ENCODE measurements at places on chromosomes 5 and 9.

DNA sequence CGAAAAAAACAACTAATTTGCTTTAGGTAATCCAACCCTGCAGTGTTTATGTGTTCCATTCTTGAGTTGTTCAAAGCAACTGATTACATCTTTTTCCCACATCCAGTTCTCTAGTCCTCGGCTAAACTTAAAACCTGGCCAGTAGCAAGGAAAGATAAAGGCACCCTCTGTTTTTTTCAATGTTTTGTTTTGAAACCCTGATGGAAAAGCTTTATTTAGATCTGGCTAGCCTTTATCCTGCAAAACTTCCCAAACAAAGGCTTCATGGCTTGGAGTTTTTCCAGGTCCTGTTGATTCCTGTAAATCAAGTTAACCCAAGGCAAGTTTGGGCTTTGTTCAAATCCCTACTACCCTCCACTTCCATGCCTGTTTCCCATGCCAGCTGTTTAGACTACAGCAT, 105.1 kb downstream of the CEMIP2 start:
- DNase-seq, result no peak

GRCh38 chr5:81409896-81410295, 16.0 kb upstream of the ACOT12 start:
- peak; percentile 78 for DNase-seq

DNA sequence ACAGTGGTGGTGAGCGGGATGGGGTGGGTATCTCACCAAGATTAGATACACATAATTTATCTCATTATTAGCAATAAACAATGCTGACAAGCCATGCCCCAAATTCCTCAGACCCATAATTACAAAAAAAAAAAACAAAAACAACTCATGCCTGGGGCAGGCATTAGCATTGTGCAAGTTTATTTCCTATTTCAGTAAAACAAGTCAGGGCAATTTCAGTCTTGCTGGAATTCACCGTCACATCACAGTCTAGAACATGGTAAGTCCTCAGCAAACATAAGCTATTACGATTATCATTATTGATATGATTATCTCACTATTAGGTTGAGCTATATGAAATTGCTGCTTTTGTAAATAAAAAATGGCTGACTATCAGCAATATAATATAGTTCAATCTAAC, 57.5 kb upstream of the GNAQ start:
- DNase-seq, result no peak

DNA sequence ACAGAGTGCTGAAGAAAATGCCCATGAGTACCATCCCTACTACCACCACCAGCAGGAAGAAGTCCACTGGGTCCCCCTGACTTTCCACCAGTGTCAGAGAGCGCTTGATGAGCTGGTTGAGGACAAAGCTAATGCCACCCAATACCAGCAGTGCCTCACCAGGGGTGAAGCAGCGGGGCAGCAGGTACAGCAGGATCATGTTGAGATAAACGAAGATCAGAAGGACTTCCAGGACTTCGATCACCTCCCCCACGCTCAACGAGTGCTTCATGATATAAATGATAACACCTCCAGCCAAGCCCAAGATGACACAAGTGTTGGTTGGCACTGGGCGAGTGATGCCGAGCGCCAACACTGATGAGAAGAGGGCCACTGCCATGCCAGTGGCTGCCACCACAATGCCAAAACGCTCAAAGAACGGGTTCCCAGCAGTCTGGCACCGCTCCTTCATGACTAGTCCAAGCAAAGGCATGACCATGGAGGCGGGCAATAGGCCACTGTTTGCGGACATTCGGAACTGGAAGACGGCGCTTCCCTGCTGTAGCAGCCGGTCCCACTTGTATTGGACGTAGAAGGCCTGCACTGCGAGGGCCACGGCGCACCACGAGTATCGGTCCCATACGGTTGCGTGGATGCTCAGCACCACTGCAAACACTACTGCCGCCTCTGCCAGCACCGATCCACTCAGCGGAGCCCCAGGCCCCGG, 679 bp downstream of the DOLK start:
- DNase-seq, result peak; percentile 23

GRCh38 chr9:37632479-37632878, 18.3 kb upstream of the FRMPD1 start:
- no peak for DNase-seq

DNA sequence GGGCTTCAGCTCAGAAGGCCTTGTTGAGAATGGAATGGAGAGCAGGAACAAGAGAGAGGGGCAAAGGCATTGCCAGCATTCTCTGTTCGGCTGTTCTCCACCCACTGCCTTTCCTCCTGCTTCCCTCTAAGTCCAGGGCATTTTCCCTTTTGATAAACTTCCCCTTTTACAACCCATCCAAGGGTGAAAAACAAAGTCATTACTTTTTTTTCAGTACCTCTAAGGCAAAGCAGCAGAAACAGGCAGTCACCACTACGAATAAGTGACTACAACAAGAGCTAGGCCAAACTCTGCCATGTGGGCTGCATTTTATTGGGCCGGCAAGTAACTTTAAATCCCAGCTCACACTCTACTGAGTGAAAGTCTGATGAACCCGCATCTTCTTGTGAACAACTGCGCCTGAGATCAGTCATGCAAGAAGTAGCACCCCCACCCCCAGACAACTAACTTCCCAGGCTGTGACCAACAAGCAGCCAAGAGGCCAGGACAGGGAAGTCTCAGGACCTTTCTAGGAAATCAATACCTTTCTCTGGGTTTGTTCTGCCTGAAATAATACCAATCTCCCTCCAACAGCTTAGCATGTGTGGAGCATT, 13.1 kb downstream of the IL7R start:
- DNase-seq, result no peak

- no peak for DNase-seq
These were observed 24.6 kb upstream of the QSOX2 start for GRCh38 chr9:136270173-136270705.

DNA sequence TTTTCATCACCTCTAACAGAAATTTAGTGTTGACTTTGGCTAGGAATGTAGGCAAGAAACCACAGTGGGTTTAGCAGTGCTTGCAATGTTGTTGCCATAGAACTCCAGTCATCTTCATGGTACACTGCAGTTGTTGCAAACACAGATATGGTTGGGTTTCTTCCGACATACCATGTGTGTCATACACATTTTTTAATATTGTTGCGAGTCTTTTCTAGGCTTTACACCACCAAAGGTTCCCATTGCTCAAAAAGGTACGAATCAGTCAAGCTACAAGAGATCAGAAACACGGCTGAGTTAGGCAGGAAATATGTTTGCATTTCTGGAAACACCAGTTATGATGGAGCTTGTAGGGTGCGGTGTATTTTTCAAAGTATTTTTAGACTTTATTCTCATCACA, 172.4 kb downstream of the SYK start:
- no peak for DNase-seq

DNA sequence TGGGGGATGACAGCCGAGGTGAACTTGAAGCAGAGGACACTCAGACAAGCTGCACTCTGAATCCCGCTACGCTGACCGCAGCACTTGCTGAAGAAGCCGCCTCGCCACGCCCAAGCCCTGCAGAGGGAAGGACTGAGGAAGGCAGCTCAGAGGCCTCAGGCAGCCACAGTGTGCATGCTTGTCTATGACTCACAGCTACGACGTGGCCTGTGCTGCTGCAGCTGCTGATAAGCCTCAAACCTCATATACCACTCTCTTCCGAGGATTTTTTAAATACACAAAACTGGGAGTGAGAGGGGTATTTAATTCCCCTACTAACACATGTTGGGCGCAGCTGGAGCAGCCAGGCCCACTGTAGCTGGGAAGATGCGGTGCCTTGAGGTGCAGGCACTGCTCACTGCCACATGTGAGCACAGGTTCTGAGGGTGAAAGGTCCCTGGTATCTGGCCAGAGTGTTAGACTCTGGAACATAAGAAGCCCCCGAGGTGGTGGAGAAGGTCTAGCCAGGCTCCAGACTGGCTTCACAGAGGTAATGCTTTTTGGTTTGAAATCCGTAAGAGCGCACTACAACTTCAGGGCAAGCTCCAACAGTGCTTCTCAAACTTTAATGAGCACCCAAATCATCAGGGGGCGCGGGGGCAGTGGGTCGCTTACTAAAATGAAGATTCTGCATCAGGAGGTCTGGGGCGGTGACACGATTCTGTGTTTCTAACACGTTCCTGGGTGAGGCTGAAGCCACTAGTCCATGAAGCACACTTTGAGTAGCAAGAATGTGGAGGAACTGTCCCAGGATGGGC, 196.8 kb downstream of the AUH start:
- DNase-seq, result peak; percentile 92

GRCh38 chr5:145340099-145340498, 495.0 kb downstream of the PRELID2 start:
- DNase-seq, result no peak

DNA sequence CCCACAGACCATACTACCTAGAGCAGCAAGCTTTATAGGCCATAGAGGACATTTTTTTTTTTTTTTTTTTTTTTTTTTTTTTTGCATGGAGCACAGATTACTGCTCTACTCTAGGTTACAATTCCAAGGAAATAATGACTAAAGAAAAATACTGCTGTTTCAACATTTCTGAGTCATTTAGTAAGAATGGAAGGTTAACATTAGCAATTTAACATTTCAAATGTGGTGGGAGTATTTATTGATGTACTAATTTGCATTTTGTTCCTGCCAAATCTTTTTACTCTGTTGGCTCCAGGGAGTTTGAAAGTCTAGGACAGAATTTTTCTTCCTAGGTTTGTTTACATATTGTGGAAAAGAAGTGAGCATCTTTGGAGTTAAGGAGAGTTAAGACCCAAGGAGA, 142.1 kb upstream of the CCDC152 start:
- DNase-seq, result no peak

DNA sequence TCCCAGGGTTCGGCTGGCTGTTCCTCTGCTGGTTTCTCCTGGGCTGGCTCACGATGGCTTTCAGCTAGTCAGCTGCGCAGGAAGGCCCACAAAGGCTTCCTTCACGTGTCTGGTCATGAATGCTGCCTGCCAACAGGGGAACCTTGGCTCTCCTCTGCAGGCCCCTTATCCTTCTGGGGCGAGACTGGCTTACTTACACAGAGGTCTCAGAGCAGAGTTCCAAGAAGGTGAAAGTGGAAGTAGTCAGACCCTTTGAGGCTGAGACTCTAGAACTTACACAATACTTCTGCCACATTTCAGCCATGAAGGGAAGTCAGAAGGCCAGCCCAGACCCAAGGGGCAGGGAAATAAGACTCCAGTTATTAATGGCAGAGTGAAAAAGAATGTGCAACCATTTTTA, 99.5 kb downstream of the LHFPL2 start:
- DNase-seq, result no peak

DNA sequence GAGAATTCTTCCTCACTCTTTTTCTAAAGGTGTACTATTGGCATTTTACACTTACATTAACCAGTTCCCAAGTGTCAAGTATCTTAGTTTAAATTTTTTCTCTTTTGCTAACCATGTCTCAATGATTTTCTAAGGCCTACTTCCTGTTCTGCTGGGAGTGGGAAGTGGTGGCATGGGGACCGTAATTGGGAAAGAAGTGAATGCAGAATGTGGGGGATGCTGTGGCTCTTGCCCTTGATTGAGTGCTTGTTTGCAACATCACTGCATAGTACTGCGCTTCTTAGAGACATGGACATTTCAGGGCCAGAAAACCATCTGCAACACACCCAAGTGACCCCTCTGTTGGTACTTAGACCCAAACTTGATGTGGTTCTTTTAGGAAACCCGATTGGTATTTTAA, 32.8 kb downstream of the MRRF start:
- no peak for DNase-seq

DNA sequence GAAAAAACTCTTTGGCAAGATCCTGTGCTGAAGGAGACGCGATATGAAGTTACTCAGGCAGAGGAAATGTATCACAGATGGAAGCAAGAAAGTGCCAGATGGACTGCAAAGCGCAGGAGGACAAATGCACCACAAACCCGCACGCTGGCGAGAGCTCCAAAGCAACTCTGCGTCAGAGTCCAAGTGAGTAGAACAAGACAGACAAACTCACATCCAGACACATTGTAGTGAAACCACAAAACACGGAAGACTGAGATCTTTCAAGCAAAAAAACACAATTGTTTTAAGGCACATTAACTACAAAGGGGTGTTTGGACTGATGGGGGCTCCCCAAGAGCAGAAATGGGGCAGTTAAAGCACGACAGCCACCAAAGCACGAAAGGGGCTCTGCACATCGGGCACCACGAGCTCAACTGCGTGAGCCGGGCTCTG, 39.2 kb upstream of the NKD2 start:
- no peak for DNase-seq

DNA sequence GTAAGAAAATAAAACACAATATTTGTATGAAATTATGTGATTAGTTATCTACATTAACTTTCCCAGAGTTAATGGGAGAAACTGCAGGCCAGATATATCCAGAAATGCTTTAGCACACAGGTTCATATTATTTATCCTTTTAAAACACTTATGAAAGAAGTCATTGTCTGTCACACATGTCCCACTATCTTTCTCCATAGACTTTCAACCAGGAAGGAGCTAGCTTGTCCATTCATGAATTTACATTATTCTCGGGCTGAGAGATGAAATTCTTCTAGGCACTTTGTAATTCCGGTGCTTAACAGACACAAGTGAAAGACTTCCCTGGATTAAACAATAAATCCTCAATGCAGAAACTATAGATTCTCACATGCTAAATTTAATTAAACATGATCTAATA, 1043.2 kb downstream of the CDH9 start:
- DNase-seq, result no peak

GRCh38 chr5:79756076-79756475, 66.4 kb downstream of the CMYA5 start:
- no peak for DNase-seq

DNA sequence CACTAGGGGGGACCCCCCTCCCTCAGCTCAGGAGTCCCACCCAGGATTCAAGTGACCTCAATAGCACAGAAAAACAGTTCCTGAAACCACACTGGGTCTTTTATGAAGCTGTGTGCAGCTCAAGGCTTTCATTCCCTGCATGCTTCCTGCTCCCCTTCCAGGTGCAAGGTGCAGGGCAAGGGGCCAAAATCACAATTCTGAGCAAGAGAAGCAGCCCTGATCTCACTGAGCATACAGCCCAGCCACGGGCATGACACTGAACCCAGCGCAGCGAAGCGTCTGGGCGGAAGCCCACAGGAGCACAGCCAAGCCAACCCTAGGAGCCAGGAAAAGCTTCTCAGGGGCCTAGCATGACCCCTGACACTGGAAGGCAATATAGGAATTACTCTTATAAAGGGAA, 62.9 kb downstream of the IRX2 start:
- no peak for DNase-seq

- DNase-seq, result no peak
These were observed 155.2 kb downstream of the BAAT start for GRCh38 chr9:101229606-101230005.

DNA sequence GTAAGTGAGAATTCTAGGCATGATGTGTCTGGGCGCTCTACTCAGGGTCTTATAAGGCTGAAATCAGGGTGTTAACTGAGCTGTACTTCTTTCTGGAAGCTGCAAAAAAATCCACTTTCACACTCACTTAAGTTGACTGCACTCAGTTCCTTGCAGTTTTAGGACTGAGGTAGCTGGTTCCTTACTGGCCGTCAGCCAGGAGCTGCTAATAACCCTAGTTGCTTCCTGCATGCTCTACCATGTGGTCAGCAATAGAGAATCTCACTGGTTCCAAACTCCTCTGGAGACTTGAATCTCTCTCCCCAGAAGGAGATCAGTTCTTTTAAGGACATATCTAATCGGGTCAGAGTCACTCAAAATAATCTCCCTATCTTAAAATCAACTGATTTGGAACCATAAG, 911.2 kb downstream of the EFNA5 start:
- no peak for DNase-seq

GRCh38 chr5:175554296-175554695, 75.9 kb downstream of the SFXN1 start:
- DNase-seq, result no peak

All from activated CD4-positive, alpha-beta T cell treated with anti-CD3 and anti-CD28 coated beads, Interleukin-2, amount 50 U/mL, for 16 hours (primary cell).